M059J (cell line): ENCODE measurements at places on chromosomes 4 and X. TPM values are rescaled to one million over a fixed set of nuclear protein-coding genes. Genes with fewer than 3 reads are reported as not detected.

The MAGEE2 gene
- total RNA-seq = not detected in 2 replicates

The NDP gene
- total RNA-seq = 29.2 and 39.7 TPM in 2 replicates

The NEIL3 gene
- 17.6 and 18.1 TPM in 2 replicates for total RNA-seq

The CDX4 gene
- not detected in 2 replicates for total RNA-seq

The COL4A5 gene
- total RNA-seq = 2.2 and 7.2 TPM in 2 replicates

The FGFBP1 gene
- total RNA-seq = 0.49 TPM in 1 of 2 replicates, not detected in the other

The OPRPN gene
- total RNA-seq = not detected in 2 replicates

DNA sequence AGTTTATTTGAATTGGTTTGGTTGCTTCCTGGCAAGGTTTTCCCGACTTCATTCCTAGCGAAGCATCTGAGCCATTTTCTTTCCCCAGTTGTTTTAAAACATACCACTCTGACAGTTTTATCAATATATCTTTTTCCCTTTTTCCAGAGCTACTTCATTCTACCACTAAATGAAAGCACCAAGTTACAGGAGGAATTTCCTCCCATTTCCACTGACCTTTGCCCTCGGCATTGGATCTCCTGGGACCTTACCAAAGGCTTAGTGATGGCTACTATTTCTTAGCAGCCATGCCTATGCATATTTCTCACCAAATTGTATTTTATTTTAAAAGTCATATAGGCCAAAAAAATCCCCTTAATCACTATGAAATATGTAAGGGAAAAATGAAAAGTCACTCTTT lies 150.5 kb downstream of the ZNF330 start:
- DNase-seq = no peak

GRCh38 chr4:10083861-10084641 lies 32.5 kb downstream of the WDR1 start:
- no peak for DNase-seq

- no peak for DNase-seq
Observed at GRCh38 chrX:129728061-129728460, 10.7 kb upstream of the XPNPEP2 start.

GRCh38 chr4:68367835-68368234 lies 17.9 kb upstream of the YTHDC1 start:
- no peak for DNase-seq

GRCh38 chr4:85448906-85449890 lies 25.8 kb upstream of the ARHGAP24 start:
- no peak for DNase-seq

- DNase-seq = peak; percentile 52
Observed at GRCh38 chr4:76696109-76696508, 201.8 kb downstream of the SOWAHB start.

- no peak for DNase-seq
Observed at GRCh38 chrX:69018416-69019072, 146.7 kb downstream of the PJA1 start.

GRCh38 chr4:112923516-112923915 lies 125.9 kb upstream of the ANK2 start:
- DNase-seq = no peak
